Vein endothelial cell (primary cell): ENCODE measurements at places on chromosomes 2 and 18. TPM values are rescaled to one million over a fixed set of nuclear protein-coding genes. Genes with fewer than 3 reads are reported as not detected.

The TMEM178A gene
- total RNA-seq = 1.3 TPM in 1 of 2 replicates, not detected in the other

The GTF2A1L gene
- not detected in 2 replicates for total RNA-seq

The UGT1A8 gene
- total RNA-seq = not detected in 2 replicates

The DYNAP gene
- total RNA-seq = not detected in 2 replicates

The IL1A gene
- 0.33 and 0.57 TPM in 2 replicates for total RNA-seq

The ANAPC1 gene
- 76.8 and 83.5 TPM in 2 replicates for total RNA-seq

The LBH gene
- 23.0 and 41.2 TPM in 2 replicates for total RNA-seq

The FTCDNL1 gene
- total RNA-seq = 0.67 TPM in 1 of 2 replicates, not detected in the other

The PNO1 gene
- total RNA-seq = 17.0 and 23.2 TPM in 2 replicates

The AGXT gene
- not detected in 2 replicates for total RNA-seq

The IKZF2 gene
- 2.6 and 2.9 TPM in 2 replicates for total RNA-seq
